NCI-H2029 treated with DMSO at 0.1 percent for 48 hours (cell line): ENCODE measurements at places on chromosomes 7 and 10.

GRCh38 chr10:13669182-13669855 lies 82.6 kb downstream of the PRPF18 start:
- no peak for DNase-seq

GRCh38 chr10:1045415-1045814 lies 3.5 kb downstream of the IDI1 start:
- no peak for DNase-seq

GRCh38 chr7:96663871-96664445 lies 45.7 kb downstream of the SEM1 start:
- no peak for DNase-seq

GRCh38 chr7:35707422-35707821 lies 12.5 kb upstream of the HERPUD2 start:
- DNase-seq = no peak

DNA sequence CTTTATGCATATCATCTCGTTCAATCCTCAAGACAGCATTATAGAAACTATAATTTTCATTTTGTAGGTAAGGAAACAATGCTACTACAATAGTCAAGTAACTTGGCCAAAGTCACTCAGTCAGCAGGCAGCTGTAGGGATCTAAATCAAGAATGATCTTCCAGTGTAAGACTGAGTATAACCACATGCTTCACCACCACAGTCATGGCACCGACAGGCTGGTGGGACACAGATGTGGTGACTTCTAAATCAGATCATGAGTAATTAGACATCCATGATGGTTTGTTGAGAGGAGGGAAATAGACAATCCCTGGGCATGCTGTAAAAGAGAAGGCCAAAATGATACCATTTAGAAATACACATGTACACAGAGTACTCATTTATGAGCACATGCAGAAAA lies 84.1 kb upstream of the ASAH2 start:
- no peak for DNase-seq

DNA sequence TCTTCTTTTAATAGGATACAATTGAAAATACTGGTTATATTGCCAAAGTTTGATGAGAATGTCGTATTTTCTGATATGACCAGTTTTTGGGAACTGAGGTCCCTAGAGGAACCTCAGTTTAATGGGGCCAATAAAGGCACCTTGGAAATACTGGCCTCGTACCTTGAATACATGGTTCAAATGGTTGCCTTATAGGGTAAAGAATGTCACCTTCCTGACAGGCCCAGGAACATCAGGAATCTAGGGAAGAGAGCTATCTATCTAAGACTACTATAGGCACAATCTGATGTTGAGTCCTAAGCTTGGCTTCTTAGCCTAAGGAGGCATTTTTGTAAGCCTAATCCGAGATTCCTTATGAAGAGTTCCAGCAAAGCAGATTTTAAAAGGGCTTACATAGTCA lies 9.3 kb downstream of the SHTN1 start:
- no peak for DNase-seq
